ENCODE measurements at places on chromosomes 5 and 9.

DNA sequence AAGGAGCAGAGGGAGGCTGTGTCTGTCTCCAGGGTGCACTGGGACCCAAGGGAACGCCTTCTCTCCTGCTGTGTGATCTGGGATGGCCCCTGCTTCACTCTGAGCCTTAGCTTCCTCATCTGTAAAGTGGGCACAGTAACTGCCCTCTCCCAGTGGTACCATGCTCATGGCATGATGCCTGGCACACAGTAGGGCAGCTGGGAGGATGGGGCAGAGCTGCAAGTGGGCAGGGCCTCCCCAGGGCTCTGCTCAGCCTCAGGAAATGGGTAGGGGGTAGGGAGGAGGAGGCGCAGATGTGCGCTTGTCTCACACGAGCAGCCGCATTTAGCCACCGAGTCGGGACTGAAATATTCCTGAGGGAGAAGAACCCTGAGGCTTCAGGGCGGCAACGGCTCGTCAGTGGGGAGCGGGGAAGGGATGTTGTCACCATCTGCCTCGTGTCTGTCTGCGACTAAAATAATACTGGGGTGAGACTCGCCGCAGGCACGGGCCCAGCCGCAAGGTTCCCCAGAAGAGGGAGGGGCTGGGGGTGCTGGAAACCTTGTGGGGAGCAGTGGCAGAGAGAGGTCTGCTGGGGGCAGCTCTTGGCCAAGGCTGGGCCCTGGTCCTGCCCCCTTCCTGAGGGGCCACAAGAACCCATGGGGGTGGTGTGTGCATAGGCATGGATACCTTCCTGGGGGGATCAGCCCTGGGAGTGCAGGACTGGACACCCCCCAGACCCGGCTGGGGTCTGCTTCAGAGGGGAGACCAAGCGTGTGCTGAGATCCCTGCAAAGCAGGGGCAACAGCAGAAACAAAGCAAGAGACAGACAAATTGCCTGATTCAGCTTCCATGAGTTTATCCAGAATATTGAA lies 55.2 kb upstream of the PSD2 start:
- no peak for DNase-seq

- DNase-seq: no peak
Measured at GRCh38 chr9:69655065-69655464, 17.1 kb downstream of the APBA1 start.

- DNase-seq: no peak
Measured at GRCh38 chr5:156907667-156908066, 55.4 kb downstream of the TIMD4 start.

DNA sequence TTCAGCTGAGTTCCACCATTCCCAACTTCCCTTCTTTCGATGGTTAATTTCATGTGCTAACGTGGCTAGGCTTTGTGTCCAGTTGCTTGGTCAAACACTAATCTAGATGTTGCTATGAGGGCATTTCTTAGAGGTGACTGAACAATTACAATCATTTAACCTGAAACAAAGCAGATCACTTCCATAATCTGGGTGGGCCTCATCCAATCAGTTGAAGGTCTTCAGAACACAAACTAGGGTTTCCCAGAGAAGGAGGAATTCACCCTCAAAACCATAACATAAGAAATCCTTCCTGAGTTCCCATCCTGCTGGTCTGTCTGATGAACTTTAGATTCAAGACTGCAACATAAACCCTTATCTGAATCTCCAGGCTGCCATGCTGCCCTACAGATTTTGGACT lies 2381.7 kb downstream of the MAT2B start:
- no peak for DNase-seq

GRCh38 chr5:167802755-167803431 lies 488.6 kb upstream of the WWC1 start:
- DNase-seq: no peak

GRCh38 chr5:139660923-139661814 lies 13.0 kb downstream of the CXXC5 start:
- DNase-seq: no peak

- DNase-seq: no peak
Measured at GRCh38 chr9:15136646-15137045, 170.4 kb downstream of the TTC39B start.

All from activated naive CD4-positive, alpha-beta T cell treated with anti-CD3 and anti-CD28 coated beads, Interleukin-2, amount 10 ng/mL, durations not matched to agents 7 days and 5 days (primary cell).